HS-5 (cell line): ENCODE measurements at places on chromosomes 6 and 20.

GRCh38 chr6:4610256-4610655 lies 165.9 kb upstream of the CDYL start:
- DNase-seq: no peak

GRCh38 chr20:18991012-18991411 lies 177.4 kb downstream of the SCP2D1 start:
- DNase-seq: no peak

DNA sequence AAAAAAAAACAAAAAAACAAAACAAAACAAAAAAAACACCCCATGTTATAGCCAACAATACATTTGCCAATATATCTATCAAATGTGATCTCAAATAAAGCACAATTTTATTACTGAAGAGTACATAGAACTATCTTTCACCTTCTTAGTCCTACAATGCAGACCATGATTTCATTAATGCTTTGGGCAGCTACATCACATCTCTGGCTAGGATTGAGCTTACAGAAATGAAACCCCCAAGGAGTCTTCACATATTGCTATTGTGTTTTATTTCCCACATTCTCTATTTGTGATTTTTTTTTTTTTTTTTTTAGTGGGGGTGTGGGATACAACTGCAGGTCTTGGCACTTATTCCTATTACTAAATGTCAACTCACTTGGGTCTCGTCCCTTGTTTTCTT lies 189.3 kb downstream of the BACH2 start:
- no peak for DNase-seq

- DNase-seq: peak; percentile 35
These were observed 14.7 kb upstream of the SIM1 start for GRCh38 chr6:100479179-100480035.

- DNase-seq: no peak
These were observed 8.0 kb downstream of the CASS4 start for GRCh38 chr20:56420028-56420427.

GRCh38 chr6:49553384-49553783 lies 2.9 kb downstream of the C6orf141 start:
- DNase-seq: peak; percentile 68

DNA sequence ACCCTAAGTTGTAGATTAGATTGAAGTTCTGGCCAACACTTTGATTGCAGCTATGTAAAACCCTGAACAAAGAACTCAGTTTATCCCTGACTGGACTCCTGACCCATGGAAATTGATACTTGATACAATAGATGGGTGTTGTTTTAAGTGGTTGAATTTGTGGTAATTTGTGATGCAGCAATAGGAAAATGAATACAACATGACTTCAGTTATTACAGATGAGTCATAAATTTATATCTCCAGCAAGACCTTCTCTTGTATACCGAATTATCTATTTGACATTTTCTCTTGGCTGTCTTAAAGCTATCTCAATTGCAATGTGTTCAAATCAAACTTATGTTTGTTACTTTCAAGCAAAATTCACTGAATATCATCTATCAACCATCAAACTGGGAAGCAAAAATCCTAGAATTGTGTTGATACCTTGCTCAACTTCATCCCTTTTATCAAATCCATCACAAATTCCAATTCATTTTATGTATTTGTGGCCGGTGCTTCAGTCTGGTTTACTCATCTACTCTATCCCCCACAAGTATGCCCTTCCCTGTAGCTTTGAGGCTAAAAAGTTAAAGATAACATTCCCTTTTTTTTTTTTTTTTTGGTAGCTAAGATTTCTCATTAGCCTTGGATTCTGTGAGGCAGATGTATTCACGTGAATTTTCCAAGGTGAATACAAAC lies 129.4 kb upstream of the CENPW start:
- DNase-seq: no peak

DNA sequence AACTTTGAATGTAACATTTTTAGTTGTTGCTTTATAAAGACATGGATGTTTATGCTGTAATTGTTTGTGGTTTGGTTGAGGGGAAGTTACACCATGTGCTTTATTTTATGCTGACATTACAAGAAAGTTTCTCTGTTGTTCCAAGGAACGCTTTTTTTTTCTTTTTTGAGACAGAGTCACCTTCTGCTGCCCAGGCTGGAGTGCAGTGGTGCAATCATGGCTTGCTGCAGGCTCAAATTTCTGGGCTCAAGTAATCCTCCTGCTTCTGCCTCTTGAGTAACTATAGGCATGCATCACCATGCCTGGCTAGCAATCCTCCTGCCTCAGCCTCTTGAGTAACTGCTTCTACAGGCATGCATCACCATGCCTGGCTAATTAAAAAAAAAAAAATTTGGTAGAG lies 21.0 kb upstream of the IFNGR1 start:
- DNase-seq: no peak

- DNase-seq: no peak
These were observed 187.1 kb upstream of the RNF217 start for GRCh38 chr6:124775121-124775520.

- DNase-seq: no peak
These were observed 142.5 kb upstream of the PREP start for GRCh38 chr6:105545228-105545920.

- DNase-seq: no peak
These were observed 11.8 kb upstream of the KCNQ2 start for GRCh38 chr20:63484236-63484635.

DNA sequence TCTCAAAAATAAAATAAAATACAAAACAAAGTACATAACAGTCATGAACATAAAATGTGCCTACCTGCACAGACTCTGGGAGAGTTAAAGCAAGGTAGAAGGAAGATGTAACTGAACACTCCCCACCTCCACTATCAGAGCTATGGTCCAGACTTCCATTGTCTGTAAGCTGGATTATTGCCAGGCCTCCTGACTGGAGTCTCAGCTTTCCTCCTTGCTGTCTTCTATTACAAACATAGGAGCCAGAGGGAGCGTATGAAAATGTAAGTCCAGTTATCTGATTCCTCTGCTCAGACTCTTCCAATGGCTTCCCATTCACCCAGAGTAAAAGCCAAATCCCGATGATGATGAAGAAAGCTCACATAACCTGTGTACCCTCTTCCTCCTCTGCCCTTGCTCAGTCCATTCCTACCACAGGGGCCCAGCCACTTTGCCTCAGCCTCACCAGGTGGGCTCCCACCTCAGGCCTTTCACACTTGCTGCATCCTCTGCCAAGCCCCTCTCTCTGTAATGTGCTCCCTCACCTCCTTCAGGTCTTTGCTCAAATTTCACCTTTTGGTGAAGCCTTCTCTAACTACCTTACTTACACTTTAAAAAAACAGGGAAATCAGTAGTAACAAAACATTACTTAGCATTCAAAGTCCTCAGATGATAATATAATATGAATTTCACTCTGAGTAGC lies 194.1 kb downstream of the RIMS1 start:
- no peak for DNase-seq

DNA sequence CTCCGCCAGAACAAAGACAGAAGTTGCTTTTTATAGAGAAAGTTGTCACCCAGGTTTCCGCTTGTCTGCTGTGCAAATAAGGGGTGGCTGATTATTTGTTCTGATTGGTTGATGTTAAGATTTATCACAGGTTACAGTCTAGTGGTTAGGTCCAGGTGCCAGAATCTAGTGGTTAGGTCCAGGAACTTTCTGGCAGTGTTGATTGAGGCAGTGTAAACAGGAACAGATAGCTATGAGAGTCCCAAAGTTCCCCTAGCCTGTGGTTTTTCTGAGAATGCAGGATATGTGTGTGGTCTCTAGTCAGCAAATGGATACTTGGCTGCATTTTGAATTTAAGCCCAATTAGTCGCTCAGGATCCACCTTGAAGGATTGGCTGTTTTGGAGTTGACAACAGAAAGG lies 148.0 kb downstream of the TMEM200A start:
- no peak for DNase-seq

GRCh38 chr20:57819691-57820380 lies 110.0 kb upstream of the PMEPA1 start:
- DNase-seq: no peak

- peak; percentile 34 for DNase-seq
These were observed 92.2 kb downstream of the CDH22 start for GRCh38 chr20:46215913-46216707.

- no peak for DNase-seq
These were observed 36.4 kb upstream of the SMOC2 start for GRCh38 chr6:168404560-168404959.

GRCh38 chr6:154950979-154951344 lies 44.2 kb upstream of the TIAM2 start:
- DNase-seq: no peak

- DNase-seq: no peak
These were observed 24.0 kb upstream of the MLN start for GRCh38 chr6:33827546-33828451.
